ENCODE measurements at places on chromosomes 4 and X.

DNA sequence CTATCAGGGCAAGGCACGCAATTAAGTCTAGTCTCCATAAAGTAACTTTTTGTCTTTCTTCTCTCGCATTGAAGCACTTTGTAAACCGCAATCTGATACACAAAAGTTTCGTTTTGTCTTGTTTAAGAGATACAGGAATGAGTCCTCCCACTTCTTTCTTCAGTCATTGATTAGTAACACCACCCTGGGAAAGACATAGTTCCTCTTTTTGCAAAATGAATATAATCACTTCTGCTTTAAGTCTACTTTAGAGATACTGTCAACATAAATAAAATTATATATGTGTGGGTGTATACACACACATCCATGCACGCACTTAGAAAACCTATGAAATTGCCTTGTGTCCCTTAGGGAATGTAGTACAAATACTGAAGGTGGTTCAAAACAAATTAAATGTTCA lies 11.7 kb downstream of the COQ2 start:
- DNase-seq = peak; percentile 19

DNA sequence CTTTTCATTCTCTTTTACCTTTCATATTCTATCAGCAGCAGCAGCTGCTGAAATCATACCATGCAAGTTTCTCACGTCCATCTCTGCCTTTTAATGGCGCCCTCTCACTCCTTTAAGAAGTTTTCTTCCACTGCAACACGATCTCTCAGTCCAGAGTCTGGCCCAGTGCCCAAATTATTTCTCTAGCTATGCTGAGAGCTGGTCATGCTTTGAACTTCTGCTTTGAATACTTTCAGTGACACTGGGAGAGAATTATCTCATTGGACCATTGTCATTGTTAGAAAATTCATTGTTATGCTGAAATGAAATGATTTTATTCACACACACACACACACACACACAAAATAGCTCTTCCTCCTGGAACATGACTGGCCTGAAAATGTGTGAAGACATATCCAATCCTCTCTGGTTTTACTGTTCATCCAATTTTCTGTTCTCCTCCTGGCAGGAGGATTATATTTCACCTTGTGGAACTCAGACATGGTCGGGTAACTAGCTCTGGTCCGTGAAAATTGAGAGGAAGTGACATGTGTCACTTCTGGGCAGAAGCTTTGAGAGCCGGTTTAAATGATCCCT lies 1.3 kb upstream of the PDHA1 start:
- no peak for DNase-seq

GRCh38 chrX:112769034-112769433 lies 71.6 kb downstream of the AMOT start:
- DNase-seq = no peak

- DNase-seq = no peak
These were observed 4.4 kb downstream of the SOX3 start for GRCh38 chrX:140500441-140500840.

GRCh38 chr4:52957835-52958631 lies 95.9 kb downstream of the RASL11B start:
- no peak for DNase-seq

- DNase-seq = no peak
These were observed 23.4 kb upstream of the RHOH start for GRCh38 chr4:40173470-40173875.

GRCh38 chrX:81392396-81392795 lies 190.5 kb downstream of the SH3BGRL start:
- DNase-seq = no peak

GRCh38 chr4:68683034-68683433 lies 12.6 kb upstream of the UGT2B15 start:
- DNase-seq = no peak

GRCh38 chrX:152641996-152642395 lies 4.3 kb downstream of the GABRQ start:
- DNase-seq = no peak

- no peak for DNase-seq
These were observed 9.3 kb upstream of the SEC24B start for GRCh38 chr4:109424093-109424841.

DNA sequence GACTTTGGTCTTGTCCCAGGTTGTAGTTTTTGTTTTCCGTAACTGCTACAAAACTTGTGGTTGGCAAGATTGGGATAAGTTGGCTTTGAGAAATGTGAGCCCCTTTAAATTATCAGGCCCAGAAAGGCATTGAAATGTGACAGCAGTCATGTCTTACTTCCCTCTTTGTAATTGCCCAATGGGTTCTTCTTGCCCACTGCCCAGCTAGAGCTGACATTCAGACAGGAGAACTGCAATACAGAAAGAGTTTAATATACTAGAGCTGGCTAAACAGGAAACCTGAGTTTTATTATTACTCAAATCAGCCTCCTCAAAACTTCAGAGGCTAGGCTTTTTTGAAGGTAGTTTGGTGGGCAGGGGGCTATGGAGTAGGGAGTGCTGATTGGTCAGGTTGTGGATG lies 288.3 kb downstream of the ZNF674 start:
- DNase-seq = no peak
